ENCODE measurements at places on chromosomes 3 and 15.

DNA sequence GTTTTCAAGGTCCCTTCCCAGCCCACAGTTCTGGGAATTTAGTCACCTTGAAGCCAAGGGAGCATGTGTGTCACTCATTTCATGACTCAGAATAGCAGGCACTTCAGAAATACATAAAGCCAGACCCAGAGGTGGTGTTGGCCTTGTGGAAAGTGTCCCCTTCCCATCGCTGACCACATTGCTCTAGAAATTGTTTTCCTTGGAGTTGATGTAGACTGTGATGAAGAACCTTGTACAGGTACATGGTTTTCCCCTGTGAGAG is 158.8 kb downstream of the SLCO3A1 start:
- DNase-seq, result no peak

- DNase-seq, result peak; percentile 26
These were observed 59.0 kb downstream of the RORA start for GRCh38 chr15:61169904-61170695.

DNA sequence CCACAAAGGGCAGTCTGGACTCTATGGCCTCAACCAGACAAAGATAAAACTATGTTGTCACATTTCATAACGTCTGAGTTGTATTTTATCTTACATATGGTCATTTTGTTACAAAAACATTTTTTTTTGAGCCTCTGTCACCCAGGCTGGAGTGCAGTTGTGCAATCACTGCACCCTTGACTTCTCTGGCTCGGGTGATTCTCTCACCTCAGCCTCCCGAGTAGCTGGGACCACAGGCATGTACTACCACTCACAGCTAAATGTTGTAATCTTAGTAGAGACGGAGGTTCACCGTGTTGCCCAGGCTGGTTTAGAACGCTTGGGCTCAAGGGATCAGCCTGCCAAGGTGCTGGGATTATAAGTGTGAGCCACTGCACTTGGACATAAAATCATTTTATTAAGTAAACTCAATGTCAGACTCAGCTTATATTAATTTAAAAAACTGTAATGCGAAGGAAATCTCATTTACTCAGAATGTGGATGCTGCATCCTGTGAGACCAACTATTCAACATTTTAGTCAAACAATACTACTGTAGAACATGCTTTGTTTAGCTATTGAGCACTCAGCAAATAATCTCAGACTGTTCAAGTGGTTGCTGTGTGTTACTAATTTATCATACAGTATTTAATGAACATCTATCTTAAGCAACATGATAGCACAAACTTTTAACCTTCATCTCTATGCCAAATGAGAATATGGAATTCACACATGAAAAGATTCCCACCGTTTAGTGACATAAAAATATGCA is 209.2 kb downstream of the TBL1XR1 start:
- DNase-seq, result no peak

GRCh38 chr3:69505770-69506407 is 120.0 kb upstream of the FRMD4B start:
- DNase-seq, result no peak

GRCh38 chr3:29335438-29335837 is 54.6 kb downstream of the RBMS3 start:
- DNase-seq, result no peak

DNA sequence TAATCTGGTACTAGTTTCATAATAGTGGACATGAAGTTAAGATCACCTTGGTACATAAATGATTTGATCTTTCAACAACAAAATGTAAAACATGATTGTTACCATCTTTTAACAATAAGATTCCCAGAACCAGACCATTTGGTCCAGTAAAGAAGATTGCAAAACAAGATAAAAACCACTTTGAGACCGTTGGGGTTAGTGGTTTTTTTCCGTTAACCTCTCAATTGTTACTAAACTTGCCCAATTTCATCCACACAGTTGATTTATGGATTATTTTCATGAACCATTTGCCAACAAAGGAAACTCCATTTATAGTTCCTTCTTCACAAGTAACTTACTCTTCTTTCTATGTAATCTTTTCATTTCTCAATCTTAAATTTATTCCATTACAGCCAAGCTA is 53.8 kb downstream of the ATP8B4 start:
- DNase-seq, result no peak

All from CD4-positive, alpha-beta T cell treated with Interleukin-12 subunit alpha and Interleukin-12 subunit beta, for 1 hour (primary cell).